ENCODE measurements at places on chromosomes 12 and 14.

GRCh38 chr14:24264298-24264697, 1.3 kb upstream of the TGM1 start:
- DNase-seq = no peak

GRCh38 chr14:69460093-69460701, 24.3 kb upstream of the PLEKHD1 start:
- peak; percentile 18 for DNase-seq

DNA sequence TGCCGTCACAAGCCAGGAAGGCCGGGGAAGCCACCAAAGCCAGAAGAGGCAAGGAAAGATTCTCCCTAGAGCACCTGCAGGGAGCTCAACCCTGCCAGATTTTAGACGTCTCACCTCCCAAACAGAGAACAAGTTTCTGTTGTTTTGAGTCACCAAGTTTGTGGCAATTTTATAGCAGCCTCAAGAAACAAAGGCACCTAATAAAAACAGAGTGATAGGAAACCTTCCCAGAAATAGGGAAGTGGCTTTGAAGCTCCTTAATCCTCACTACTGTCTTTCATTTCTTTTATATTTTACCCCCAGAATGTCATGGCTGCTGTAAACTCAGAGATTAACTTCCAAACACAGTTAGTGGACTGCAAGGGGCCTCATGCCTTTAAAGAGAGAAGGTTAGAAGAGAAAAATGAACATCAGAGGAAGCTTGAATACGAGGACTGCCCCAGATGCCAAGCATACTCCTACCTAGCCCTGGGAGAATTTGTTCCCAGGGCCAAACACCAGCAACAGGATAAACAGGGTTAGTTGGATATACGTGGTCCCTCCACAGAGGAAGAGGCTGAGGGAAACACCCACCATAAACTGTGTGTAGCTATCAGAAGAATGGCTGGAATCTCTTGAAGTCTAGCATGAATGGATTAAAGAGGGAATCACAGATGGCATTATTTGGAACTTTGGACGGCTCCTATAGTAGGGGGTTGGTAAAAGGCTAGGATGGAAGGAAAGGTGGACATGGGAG, 148.3 kb downstream of the KCNA5 start:
- no peak for DNase-seq

- DNase-seq = peak; percentile 56
These were observed 4.1 kb downstream of the CKB start for GRCh38 chr14:103518422-103519042.

DNA sequence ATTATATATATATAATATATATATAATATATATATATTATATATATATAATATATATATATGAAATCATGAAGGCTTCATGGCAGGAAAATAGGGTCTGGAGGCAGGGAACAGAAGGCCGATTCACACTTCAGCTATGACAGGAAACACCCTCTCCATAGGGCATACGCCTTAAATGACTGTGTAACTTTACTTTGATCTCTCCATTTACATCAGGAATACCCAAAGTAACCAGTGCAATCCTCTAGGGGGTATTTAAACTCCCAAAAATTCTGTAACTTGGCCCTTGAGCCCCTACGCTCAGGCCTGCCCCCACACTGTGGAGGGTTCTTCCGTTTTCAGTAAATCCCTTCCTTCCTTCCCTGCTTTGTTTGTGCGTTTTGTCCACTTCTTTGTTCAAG, 40.4 kb upstream of the PPP2R5C start:
- DNase-seq = no peak

- DNase-seq = no peak
These were observed 22.0 kb upstream of the CDK17 start for GRCh38 chr12:96422192-96422591.

- no peak for DNase-seq
These were observed 171.0 kb upstream of the PRICKLE1 start for GRCh38 chr12:42760550-42760949.

GRCh38 chr14:32571551-32571950, 242.5 kb downstream of the AKAP6 start:
- no peak for DNase-seq

DNA sequence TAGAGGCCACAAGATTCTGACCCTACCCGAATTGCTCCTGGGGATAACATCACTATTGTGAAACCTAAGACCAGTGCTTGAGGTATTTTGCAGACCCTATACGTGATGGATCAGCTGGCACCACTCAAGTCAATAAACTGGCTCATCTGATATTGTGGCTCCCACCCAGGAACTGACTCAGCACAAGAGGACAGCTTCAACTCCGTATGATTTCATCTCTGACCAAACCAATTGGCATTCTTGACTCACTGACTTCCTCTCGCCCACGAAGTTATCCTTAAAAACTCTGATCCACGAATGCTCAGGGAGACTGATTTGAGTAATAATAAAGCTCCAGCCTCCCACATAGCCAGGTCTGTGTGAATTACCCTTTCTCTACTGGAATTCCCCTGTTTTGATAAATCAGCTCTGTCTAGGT, 1036.1 kb upstream of the TMEM132C start:
- DNase-seq = no peak

DNA sequence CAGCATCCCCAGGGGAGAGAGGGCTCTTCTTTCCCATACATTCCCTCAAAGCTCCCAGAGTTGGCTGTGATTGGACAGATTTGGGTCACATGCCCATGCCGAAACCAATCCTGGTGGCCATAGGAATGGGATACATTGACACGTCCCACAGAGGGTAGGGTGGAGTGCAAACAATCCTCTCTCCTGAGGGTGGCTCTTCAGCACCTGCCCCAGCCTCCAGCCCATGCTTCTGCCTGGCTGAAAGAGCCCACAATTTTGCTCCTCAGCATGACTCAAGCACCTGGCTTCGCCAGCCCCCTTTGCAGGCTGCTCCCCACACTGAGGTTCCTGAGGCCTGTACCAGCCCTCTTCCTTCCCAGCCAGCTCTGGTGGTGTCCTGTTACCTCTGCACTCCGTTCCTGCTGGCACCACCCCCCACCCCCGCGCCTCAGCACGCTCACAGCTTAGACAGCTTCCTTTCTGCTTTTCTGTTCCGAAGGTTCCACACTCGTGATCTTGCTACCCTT, 71.7 kb downstream of the CCDC92 start:
- DNase-seq = peak; percentile 41

- no peak for DNase-seq
These were observed 42.4 kb upstream of the SGPP1 start for GRCh38 chr14:63770187-63770807.

GRCh38 chr12:123061441-123062205, 81.1 kb downstream of the ARL6IP4 start:
- DNase-seq = no peak

- no peak for DNase-seq
These were observed 129.7 kb upstream of the GRIP1 start for GRCh38 chr12:66808606-66809005.

GRCh38 chr12:12432364-12432763, 75.5 kb downstream of the BORCS5 start:
- DNase-seq = no peak

DNA sequence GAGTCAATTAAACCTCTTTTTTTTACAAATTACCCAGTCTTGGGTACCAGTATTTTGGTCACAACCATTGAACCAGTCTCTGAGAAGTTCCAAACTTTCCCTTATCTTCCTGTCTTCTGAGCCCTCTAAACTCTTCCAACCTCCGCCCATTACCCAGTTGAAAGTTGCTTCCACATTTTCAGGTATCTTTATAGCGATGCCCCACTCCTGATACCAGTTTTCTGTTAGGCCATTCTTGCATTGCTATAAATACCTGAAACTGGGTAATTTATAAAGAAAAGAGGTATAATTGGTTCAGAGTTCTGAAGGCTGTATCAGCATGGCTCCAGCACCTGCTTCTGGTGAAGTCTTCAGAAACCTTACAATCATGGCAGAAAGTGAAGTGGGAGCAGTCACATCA, 31.7 kb downstream of the TTC5 start:
- DNase-seq = no peak

- DNase-seq = no peak
These were observed 6.3 kb downstream of the MIS18BP1 start for GRCh38 chr14:45246691-45247090.

- no peak for DNase-seq
These were observed 33.5 kb upstream of the C14orf180 start for GRCh38 chr14:104545942-104546501.

DNA sequence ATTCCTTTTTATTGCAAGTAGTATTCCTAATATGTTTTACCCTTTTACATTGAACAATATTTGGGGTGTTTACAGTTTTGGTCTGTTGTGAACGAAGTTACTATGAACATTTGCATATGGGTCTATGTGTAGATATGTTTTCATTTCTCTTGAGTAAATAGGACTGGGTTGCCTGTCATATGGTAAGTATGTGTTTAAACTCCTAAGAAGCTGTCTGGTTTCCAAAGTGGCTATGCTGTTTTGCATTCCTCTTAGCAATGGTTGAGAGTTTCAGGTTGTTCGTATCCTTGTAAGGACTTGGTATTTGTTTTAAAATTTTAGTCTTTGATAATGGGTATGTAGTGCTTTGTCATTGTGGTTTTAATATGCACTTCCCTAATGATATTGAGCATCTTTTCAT, 6.3 kb downstream of the METAP2 start:
- DNase-seq = no peak

DNA sequence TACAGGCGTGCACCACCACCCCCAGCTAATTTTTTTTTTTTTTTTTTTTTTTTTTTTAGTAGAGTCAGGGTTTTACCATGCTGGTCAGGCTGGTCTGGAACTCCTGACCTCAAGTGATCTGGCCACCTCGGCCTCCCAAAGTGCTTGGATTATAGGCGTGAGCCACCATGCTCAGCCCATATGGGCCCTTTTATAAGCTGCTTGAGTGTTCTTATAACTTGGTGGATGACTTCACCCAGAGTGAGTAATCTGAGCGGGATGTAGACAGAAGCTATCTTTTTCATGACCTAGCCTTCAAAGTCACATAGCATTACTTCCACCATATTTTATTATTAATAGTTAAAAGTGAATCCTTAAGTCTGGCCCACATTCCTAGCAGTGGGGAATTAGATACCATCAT, 16.4 kb downstream of the BBOF1 start:
- DNase-seq = no peak

- no peak for DNase-seq
These were observed 635.8 kb upstream of the FOXG1 start for GRCh38 chr14:28130610-28131284.

- DNase-seq = no peak
These were observed 60.1 kb upstream of the PYGL start for GRCh38 chr14:51004352-51004800.

GRCh38 chr14:38716926-38717325, 386.1 kb downstream of the SEC23A start:
- DNase-seq = no peak

- DNase-seq = no peak
These were observed 85.4 kb downstream of the PRKD1 start for GRCh38 chr14:29842228-29842627.

DNA sequence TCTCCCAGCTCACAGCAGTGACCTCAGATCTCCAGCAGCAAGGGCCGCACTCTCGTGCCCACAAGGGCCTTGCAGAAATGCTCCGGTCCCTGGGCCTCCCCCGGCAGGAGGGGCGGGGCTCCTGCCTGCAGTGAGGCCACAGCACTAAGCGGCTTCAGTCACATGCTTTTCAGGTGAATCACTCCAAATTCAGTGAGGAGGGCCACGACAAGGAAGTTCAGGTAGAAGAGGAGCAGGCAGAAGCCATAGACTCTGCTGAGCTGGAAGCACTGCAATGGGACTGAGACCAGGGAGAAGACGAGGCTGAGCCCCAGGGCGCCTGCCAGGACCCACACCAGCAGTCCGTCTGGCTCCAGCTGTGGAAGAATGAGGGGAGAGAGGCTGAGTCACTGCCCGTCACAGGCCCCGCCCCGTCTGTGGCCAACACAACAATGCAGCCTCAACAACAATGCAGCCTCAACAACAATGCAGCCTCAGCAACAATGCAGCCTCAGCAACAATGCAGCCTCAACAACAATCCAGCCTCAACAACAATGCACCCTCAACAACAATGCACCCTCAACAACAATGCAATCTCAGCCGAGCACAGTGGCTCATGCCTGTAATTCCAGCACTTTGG, 35.2 kb downstream of the SLC8B1 start:
- DNase-seq = no peak

DNA sequence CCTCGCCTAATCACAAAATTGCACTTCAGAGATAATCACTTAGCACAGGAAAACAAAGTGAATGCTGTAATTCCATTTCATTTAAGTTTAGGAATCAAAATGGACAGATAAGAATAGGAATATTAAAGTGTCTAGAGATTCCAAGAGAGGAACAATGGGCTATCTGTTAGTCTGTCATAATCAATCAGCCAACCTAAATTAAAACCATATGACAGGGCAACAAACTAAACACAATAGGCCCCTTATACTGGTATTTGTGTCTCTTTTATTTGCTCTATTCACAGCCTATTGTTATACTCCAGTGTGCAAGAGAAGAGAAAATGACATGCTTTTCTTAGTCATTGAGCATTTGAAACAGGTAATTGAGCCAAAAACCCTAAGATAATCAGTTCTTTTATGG, 259.4 kb downstream of the PRKD1 start:
- no peak for DNase-seq

DNA sequence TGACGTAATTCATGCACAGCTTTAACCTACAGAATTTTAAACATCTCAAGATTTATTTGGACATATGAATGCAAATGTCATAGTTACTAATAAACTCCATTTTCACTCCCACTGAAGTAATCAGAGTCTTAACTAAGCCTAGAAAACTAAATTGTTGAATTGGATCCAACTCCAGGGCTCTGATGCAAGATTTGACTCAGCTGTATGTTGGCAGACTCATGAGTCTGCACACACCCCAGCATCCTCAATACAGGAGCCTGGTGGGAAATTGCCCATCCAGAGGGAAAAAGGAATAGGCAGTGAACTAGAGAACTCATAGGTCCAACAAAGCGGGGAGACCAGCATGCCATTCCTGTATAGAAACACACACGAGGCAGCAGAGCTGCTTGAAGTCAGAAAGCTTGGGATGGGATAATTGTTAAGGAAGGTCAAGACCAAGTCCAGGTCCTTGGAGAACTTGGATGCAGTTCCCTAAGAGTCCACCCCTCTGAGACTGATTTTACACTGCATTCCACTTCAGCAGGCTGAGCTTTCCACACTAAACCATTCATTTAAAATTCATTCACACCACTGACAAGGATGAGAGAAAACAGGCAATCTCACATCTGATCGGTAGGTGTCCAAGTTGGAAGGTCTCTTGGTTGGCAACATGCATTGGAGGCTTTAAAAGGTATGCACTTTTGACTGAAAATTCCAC, 14.4 kb downstream of the TMTC1 start:
- no peak for DNase-seq

GRCh38 chr14:70098250-70098809, 90.4 kb downstream of the SLC8A3 start:
- DNase-seq = no peak

- no peak for DNase-seq
These were observed 713 bp downstream of the ALKBH2 start for GRCh38 chr12:109092497-109093021.

GRCh38 chr12:78864870-78865463, 393 bp downstream of the SYT1 start:
- DNase-seq = peak; percentile 16
